GF-D8 (cell line): ENCODE measurements at places on chromosomes 5 and 9.

GRCh38 chr5:110815916-110816605 lies 77.3 kb downstream of the SLC25A46 start:
- no peak for DNase-seq

GRCh38 chr5:65021527-65022226 lies 252.9 kb downstream of the CWC27 start:
- DNase-seq = no peak

DNA sequence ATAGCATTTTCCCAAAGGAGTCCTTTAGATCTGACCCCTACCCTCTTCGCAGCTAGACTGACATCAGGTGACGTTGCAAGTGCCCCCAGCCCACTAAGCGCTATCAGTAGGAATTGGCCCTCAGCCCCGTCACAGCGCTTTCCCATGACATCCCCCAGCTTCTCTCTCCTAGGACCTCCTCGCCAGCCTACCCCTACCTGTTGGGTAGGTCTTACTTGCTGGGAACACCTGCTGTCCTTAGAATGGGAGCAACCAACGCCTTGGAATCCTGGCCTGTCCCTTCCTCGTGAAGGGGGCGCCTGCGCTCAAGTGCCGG lies 584 bp upstream of the PIP5K1B start:
- DNase-seq = no peak

DNA sequence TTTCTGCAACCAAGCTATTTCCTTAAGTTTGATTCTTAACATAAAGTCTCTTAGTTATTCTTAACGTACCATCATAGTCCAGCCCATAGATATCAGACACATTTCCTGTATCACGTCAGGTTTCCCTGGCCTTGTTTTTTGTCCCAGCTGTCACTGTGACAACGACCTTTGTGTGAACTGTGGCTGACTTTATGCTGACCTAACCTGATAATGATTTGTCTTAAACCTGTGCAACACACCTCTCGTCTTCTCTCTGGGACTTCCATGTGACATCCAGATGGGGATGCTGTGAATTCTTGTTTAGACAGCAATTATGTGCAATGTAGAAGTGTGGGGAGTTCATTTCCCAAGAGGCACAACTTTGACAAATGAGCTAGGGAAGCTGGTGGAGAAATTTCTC lies 662.8 kb downstream of the PTPRD start:
- no peak for DNase-seq

DNA sequence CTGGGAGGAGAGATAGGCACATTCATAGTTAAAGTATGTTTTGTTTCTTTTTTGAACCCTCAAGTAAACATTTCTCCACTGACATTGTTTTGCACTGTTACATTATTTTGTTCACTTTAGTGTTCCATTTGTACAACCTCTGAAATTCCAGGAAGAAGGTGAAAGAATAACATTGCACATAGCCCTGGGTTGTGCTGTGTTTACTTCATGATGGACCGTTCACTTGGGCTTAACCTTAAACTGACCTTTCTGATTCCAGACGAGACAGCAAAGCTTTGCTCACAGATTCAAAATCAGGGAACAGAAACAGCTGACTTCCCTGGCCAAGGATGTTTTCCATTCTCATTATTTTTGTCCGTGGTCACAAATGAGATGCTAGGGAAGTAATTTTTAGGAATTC lies 42.8 kb upstream of the GDNF start:
- no peak for DNase-seq

DNA sequence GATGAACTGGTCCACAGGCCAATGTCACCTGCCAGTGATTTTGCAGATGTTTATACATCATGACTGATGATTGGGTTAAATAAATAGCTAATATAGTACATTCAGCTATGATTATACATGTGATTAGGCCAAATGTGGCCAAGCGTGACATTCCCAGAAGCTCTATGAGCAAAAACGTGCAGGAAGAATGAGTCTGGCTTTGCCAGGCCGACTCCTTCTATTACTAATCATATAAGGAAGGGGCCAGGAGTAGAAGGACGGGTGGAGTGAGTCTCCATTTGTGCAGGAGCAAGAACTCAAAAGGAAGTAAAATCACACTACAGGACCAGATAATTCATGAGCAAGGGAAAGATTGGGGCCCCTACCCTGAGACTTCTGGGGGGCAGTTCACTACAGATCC lies 178.2 kb downstream of the ROR2 start:
- DNase-seq = no peak

- no peak for DNase-seq
Observed at GRCh38 chr9:16029796-16030363, 477.0 kb downstream of the CCDC171 start.

DNA sequence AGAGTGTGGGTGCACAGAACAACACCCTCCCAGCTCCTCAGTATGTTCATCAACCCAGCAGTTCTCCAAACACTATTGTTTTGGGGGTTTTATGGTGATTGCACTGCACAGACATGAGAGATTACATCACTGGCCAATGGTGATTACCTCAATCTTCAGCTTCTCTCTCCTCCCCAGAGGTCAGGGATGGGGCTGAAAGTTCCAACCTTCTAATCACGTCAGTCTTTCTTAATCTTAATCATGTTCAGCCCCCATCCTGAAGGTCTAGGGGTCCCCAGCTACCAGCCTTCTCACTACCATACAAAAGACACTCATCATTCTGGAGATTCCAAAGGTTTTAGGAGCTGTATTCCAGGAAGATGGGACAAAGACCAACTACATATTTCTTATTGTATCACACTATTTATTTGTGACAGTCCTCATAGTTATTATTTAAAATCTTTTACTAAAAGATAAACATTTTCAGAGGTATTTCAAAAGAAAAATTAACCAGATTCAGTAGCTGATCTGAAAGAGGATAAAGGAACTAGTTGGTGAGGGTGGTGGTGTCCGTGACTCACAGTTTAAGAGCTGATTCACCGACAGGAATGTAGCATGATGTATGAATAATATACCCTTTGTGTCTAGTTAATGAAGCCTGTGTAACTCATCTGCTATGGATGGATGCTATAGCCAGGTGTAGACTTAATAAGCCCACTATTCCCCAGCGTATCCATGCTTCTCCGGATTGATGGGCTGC lies 35.6 kb downstream of the RASEF start:
- no peak for DNase-seq

DNA sequence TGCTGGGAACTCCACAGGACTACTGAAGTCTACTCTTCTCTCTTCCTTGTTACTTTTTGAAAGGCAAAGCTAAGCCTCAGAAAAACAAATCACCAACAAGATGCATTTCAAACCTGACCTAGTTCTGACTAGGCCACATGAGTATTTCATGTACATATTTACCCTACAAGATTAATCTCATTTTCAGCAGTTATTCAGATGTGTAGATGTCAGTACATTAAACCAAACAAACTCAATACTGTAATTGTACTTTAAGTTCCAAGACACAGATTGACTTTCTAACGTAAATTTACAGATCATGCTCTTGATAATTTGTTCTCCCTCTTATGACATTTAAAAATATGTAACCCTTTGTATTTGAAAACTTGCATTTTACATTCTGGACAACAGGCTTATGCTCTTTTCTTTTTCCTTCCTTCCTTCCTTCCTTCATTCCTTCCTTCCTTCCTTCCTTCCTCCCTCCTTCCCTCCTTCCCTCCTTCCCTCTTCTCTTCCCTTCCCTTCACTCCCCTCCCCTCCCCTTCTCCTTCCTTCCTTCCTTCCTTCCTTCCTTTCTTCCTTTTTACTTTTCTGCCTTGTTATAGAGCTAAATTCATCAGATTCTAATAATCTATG lies 1653.4 kb downstream of the EFNA5 start:
- no peak for DNase-seq

DNA sequence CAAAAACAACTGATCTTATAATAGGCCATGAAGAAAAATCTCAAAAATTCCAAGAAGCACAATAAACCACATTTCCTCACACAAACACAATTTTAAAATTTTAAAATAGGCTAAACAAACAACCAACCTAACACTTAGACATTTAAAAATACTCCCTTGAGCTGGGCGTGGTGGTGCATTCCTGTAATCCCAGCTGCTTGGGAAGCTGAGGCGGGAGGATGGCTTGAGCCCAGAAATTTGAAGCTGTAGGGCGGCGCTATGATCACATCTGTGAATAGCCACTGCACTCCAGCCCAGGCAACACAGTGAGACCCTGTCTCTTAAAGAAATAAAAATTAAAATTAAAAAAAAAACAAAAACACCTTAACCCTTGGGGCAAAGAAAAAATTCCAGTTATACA lies 36.9 kb upstream of the TESK1 start:
- no peak for DNase-seq
